Brain (organoid and tissue), 16 donors: ENCODE measurements at places on chromosomes 7 and 10.

- peak; percentile 56 for DNase-seq
These were observed 24.1 kb upstream of the PNLIP start for GRCh38 chr10:116521424-116522290.

- no peak for DNase-seq
These were observed 24.8 kb downstream of the LEP start for GRCh38 chr7:128265906-128266300.

DNA sequence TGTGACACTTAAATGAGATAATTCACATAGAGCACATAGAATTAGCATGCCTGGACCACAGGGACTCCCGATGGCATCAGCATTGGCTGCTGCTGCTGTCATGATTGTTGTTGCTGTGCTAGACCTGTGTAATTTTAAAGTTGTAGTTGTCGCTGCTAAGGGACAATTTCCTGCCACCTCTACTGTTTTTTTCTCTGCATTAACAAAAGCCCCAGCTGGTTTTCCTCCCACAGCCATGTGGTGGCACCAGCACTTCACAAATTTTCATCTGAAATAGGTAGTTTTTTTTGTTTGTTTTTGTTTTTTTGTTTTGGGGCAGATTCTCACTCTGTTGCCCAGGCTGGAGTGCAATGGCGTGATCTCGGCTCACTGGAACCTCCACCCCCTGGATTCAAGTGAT lies 25.4 kb upstream of the PRXL2A start:
- peak; percentile 49 for DNase-seq

DNA sequence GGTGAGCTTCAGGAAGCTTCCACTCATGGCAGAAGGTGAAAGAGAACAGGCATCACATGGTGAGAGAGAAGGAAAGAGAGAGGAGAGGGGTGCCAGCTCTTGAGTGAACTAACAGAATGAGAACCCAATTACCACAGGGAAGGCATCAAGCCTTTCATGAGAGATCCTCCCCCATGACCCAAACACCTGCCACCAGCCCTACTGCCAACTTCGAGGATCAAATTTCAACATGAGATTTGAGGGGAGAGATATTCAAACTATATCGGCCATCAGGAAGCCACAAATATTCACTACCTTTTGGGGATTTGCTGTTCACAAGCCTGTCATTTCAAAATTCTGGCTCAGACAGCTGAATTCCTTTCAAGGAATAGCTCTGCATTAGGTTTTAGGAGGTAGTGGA lies 39.9 kb upstream of the SMNDC1 start:
- no peak for DNase-seq

DNA sequence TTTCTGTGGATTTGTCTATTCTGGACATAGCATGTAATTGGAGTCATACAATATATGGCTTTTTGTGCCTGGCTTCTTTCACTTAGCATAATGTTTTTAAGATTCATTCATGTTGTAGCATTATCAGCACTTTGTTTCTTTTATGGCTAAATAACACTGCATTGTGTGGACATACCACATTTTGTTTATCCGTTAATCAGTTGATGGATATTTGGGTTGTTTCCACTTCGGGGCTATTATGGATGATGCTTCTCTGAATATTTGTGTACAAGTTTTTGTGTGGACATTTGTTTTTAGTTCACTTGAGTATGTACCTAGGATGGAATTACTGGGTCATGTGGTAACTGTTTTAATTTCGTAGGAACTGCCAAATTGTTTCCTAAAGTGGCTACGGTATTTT lies 6.4 kb downstream of the LCOR start:
- DNase-seq: no peak

- no peak for DNase-seq
These were observed 28.0 kb upstream of the HIBADH start for GRCh38 chr7:27690649-27691048.

DNA sequence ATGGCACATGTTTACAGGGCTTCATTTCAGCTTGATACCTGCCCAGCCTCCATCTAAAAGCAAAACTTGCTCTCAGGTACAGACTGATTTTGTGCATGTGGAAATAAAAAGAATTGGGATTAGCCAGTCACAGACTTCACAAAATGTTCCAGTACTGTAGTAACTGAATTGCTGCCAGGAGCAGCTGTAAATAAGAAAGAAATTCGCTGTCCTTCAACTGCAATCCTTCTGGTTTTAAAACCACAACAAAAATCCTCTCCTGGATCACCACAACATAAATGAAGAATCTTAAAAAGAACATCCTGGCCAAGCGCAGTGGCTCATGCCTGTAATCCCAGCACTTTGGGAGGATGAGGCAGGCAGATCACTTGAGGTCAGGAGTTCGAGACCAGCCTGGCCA lies 3.9 kb upstream of the MIOS start:
- DNase-seq: no peak

DNA sequence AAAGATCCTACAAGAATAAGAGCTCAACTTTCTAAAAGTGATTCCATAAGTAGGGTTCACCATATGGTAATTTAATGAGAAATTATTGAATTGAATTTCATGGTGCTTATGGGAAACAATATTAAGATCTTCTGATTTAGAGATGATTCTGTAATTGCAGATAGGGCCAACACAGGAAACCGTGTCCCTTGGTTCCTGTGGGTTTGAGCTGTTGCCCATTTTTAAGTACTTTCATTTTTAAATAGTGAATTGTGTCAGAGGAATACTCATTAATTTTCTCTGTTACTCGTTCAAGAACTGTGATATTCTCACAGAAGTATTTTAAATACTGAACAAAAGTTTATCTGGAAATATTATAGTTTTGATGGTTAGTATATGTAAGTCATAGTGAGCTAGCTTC lies 129.2 kb downstream of the SRI start:
- no peak for DNase-seq

DNA sequence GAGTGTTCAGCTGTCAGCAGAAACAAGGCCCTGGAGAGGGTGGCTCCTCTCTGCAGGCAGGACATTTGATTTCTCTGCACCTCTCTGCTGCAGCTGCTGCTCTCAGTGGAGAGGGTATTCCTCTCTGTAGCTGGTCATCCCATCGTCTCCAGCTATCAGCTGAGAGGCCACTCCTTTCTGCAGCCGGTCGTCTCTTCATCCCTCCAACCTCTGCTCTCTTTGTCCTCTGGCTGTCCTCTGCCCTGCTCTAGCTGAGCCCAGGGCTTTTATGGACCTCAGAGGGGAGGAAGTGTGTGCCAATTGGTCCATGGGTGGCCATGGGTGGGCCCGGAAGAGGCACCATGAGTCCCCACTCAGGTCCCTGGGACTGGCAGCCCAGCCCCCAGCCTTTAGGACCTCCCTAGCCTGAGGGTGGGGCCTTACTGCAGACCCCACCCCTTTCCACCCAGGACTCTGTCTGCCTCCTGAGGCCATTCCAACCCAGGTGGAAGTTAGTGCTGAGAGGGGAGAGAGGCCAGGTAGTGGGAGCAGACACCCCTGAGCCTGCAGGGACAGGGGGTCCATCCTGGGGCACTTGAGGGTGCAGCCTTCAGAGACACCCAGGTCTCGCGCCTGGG lies 26.2 kb upstream of the CDCA7L start:
- no peak for DNase-seq

- DNase-seq: peak; percentile 63
These were observed 97.8 kb downstream of the CHST15 start for GRCh38 chr10:123995461-123996131.

GRCh38 chr7:133009426-133010252 lies 72.3 kb downstream of the CHCHD3 start:
- DNase-seq: no peak

DNA sequence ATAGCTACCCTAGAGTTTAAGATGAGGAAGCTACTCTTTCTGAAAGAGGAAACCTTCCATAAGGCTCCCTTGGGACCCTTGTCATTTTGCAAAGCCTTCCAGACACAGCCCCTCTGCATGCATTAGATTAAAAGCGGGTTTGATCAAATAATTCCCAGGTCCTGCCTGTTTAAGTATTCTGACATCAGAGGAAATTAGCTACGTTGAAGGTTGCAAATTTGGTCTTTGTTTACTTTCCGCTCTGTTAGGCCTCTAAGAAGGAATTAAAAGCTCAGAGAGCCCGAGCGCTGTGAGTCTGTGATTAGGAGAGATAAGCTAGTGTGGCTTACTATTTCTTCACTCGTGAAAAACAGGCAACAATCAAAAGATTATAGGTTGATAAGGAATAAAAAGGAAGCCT lies 1.4 kb upstream of the THSD7A start:
- DNase-seq: peak; percentile 47

DNA sequence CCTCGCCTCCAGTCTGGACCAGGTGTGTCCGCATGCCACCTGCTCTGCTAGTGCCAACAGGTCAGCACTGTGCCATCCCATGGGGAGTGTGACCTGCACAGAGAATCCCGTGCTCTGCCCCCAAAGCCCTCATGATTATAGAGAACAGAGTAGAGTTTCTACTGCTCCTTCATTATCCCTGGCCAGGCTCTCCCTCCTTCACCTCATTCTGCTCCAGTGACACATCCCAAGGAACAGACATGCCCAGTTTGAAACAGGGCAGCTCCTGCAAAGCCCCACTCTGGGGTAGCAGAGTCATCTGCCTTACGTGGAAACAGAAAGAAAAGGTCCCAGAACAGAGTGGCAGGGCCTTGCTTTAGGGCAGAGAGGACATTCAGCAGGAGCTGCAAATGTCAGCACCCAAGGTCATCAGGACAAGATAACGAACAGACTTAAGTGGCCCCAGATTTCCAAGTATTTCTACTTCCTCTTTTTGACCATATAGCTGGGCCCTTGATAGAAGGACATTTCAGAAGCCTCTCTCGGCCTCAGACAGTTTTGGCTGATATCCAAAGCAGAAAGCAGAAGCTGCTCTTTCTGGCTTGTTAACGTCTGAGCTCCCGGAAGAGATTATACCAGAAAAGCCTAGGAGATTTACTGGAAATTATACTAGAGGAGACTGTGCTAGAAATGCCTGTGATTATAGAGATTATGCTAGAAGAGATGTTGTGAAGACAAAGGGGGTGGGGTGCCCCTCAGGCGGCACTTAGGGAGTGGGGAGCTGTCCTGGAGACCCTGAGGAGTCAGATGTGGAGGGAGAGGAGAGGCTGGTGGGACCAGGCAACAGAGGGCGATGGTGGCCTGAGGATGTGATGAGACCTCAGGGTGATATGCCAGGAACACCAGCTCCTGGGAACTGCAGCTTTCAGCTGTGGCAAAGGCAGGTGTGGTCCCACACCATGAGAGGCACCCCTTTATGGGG lies 12.6 kb downstream of the TMEM176B start:
- peak; percentile 51 for DNase-seq

- no peak for DNase-seq
These were observed 44.1 kb upstream of the CDK6 start for GRCh38 chr7:92880212-92881090.

DNA sequence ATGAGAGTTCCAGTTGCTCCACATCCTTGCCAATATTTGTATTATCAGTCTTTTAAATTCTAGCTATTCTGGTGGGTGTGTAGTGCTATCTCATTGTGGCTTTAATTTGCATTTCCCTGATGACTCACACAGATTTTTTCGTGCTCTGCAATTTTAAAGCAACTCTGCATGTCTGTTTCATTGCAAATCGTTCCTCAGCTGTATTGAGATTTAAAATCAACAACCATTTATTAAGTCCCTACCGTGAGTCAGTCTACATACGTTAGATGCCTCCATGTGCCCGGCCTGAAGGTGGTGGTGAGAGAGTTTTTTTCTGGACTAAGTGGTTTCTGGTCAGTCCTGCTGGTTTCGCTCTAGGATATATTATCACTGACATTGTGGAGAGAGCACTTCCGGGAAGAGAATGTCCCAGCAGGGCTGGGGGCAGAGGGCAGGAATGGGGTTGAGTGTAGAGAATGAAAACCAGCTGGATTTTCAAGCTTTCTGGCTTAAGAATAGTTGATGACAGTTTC lies 8.4 kb upstream of the HYCC1 start:
- no peak for DNase-seq

GRCh38 chr10:70615784-70616522 lies 13.4 kb upstream of the PRF1 start:
- no peak for DNase-seq

GRCh38 chr10:95315509-95315908 lies 24.7 kb upstream of the PDLIM1 start:
- DNase-seq: no peak

DNA sequence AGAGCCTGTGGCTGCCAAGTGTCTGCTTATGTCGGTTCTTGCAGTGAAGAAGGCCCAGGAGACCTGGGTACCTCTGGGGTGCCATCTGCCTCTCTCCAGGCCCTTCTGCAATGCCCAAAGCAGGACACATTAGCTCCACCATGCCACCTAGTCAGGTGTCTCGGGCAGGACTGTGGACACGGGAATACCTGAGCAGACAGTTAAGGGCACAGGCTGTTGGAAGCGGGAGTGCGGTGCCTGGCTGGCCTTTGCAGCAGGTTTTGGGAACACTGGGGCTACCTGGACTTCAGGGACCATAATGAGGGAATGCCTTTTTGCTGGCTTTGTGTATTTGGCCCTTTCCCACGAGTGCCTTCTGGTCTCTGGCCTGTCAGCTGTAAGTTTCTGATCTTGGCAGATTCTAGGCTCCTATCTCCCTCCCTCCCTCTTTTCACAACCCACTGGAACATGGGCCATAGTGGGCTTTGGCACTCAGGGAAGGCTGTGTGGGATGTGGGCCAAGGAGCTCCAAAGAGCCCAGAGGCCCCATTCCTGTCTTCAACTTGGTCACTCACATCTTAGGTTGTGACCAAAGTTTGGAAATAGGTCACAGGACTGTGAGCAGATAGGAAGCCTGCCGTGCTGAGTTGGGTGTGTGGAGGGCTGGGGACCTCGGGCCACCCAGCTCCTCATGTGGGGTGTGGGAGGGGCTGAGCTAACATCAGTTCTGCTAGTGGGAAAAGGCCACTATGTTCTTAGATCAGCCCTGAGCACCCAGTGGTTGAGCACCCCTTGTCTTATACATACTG lies 41.5 kb upstream of the CXCL12 start:
- no peak for DNase-seq

DNA sequence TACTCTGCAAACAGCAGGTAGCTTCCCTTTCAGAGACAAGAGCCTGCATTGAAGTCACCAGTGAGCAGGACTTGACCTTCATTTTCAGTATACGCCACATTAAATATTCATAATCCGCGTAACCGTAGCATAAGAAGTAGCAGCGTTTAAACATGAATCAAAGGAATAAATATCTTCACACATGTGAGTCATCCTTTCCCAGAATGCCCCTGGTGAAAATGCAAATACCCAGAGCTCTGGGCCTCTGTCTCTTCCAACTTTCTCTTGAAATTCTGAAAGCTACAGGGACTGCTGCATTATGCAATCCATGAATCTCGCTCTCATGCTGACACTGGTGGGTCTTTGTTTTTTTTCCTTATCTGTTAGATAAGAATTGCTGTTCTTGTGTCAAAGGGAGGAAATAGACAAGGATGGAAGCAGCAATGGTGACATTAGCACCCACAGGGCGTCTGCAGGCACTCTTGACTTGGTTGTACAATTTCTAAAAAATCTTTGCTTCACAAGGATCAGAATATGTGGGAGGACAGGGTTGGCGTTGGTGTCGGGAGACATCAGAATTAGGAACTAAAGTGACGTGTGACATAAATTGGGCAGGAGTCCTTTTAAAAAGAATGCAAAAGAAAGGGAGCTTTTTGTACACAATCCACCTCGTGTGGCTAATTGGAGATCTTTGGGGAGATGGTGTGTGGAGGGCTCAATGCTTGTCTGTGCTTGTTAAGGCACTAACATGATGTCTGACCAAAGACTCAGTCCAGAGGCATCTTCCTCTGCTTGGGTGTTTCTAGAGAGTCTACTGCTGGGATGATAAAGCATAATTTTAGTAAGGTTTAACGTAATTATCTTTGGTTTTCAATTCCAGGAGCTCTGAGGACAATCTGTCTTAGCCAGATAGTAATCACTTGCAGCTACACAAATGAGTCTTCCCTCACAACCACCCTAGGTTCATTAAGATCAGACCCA lies 390.3 kb downstream of the KCNMA1 start:
- peak; percentile 85 for DNase-seq
